ENCODE measurements at places on chromosomes 5 and 9.

DNA sequence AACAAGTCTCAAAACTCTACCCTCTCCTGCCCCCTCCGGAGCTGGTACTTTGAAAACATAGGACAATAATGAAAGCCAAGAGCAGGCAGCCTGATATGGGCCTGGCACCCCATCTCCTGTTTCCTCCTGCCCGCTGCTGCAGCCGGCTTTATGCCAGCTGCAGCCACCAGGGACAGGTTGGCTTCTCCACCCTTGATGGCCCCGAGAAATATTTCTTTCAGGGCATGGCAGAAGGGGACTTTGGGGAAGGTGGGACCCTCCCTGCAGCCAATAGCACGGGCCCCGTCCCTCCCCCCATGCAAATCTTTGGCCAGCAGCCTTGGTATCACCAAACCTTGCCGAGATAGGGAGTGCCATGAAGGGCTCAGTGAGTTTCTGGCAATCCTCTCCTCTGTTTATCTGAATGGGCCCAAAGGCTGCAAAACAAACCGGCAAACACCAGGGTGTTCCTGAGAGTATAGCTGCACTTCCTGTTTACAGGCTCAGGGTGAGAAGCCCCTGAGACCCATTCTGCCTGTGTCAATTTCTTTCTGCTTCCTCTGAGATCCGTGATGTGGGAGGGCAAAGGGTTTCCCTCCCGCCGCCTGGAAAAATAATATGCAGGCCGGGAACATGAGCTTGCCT lies 73.4 kb upstream of the BOD1 start:
- no peak for DNase-seq

DNA sequence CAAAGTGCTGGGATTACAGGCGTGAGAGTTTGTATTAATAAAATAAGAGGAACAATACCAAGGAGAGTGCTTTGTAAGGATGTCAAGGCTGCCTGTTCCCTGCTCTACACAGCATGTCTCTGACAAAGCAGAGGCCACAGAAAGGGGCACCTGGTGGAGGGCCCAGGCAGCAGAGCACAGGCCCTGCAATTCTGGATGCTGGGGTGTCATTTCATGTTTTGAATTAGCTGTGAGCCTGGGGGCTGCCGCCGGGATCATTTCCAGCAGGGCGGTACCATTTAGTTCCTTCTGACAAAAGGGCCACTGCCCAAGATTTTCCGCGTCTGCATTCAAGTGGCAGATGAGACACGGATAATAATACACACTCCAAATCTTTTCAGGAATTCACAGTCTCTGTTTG lies 396.9 kb downstream of the GADD45G start:
- DNase-seq = no peak

- DNase-seq = no peak
Measured at GRCh38 chr5:148398698-148399121, 15.0 kb downstream of the FBXO38 start.

DNA sequence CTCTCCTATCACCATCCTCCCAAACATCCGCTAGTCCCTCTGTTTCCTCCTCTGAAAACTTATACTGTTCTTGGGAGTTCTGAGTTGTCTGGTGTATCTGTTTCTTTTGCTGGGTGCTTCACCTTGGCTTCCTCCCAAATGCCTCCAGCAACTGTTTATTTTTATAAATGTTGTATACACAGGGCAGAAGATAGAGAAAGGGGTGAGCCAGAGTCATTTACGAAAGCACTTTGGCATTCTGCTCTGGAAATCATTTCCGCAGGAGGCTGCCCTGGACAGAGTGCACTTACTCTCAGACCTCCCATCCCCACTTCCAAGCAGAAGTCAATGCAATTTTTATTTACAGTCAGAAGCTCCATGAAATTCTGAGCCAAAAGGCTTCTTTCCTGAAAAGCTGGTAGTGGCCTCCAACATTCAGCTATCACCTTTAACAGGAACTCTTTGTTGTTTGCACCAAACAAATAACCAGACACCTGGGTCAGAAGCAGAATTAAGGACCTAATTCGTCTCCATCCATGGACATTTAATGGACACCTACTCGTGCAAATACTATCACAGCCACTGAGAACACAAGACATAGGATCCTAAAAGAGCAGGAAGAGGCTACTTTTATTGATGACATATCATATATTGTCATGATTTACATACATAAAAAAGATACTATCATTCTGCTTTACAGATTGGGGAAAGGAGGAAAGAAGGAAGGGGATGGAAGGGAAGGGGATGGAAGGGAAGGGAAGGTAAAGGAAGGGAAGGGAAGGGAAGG lies 229.5 kb upstream of the PAPPA start:
- DNase-seq = peak; percentile 61

- no peak for DNase-seq
Measured at GRCh38 chr5:73856997-73857396, 231.0 kb downstream of the ARHGEF28 start.

DNA sequence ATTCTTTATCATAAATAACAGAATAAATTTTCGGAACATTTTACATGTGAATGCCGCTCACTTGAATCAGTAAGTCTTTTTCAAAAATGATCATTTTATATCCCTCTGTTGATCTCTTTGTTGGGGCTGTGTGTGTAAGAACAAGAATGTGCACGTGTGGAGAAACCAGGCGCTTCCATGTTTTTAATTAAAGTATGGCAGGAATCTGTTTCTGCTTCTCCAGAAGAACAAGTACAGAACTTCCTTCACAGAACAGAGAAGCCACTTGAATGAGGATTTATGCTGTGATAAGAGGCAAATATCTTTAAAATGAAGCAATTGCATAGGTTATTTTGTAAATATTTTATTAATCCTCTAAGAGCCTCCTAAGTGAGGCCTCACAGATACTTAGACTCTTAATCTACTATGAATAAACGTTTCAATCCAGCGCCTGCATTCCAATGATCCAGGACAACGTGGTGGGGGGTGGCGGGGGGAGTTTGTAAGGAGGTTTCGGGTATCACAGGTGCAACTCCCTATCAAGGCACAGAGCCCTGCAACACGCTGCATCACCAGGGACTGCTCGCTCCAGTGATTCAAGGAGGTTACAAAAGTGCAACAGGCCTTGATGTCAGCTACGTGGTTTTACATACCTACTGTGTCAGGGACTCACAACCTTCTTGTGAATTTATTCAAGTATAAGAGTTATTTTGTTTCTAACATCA lies 409.2 kb downstream of the BNC2 start:
- no peak for DNase-seq

DNA sequence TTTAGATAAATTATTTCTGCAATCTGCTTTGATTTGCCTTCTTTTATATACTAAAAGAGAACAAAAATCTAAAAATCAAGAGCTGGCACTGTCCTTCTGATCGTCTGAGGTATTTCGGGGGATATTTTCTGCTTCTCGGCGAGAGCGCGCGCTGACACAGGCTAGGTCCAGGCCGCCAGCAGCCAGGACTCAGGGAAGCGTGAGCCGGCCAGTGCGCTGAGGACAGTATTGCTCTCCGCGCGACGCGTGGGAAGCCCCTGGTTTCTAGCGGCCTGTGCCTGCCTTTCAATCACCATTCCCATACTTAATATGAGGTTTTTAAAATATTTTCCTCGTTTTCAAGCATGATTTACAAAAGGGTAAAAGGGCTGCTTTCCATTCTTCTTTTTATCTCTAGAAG lies 307.3 kb upstream of the IRX1 start:
- DNase-seq = no peak

DNA sequence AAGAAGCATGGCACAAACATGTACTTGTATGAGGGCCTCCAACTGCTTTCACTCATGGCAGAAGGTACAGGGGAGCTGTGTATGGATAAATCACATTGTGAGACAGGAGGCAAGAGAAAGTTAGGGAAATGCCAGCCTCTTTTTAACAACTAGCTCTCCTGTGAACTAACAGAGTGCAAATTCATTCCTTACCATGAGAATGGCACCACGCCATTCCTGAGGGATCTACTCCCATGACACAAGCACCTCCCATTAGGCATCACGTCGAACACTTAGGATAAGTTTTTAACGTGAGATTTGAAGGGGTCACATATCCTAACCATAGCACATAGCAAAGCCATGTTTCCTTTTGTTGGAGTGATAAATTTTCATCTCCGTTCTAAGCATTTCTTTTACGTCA lies 747.2 kb upstream of the CHD1 start:
- no peak for DNase-seq

GRCh38 chr5:151956725-151957124 lies 32.1 kb upstream of the GLRA1 start:
- DNase-seq = no peak

DNA sequence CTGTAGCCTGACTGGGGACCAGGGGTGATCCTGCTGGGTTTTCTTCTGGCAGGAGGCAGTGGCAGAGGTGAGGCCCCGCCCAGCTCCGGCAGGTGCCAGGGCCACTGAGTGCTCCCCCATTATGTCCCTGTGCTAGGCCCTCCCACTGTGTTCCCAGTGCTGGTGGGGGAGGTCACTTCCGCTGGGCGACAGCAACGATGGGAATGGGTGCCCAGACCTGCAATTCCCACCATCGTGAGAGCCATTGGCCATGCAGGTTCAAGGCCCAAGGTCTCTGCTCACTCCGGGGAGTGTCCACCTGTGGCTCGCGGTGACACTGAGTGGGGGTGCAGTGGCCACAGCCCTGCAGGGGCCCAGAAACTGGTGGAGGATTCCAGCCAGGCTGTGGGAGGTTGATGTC lies 98.6 kb downstream of the RXRA start:
- no peak for DNase-seq

GRCh38 chr5:80369521-80369920 lies 38.3 kb upstream of the ZFYVE16 start:
- no peak for DNase-seq

DNA sequence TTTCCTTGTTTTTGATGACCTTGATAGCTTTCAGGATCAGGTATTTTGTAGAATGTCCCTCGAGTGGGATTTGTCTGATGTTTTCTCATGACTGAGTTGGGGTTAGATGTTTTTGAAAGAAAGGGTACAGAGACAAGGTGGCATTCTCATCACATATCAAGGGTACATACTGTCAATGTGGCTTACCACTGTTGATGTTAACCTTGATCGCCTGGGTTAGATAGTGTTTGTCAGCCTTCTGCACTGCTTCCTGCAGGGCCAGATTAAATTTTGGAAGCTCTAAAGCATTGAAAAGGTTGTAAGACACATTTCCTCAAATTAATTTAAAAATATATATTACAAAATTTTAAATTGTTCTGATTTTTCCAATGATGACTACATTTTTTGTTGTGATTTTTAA lies 287.4 kb upstream of the ACTBL2 start:
- no peak for DNase-seq

DNA sequence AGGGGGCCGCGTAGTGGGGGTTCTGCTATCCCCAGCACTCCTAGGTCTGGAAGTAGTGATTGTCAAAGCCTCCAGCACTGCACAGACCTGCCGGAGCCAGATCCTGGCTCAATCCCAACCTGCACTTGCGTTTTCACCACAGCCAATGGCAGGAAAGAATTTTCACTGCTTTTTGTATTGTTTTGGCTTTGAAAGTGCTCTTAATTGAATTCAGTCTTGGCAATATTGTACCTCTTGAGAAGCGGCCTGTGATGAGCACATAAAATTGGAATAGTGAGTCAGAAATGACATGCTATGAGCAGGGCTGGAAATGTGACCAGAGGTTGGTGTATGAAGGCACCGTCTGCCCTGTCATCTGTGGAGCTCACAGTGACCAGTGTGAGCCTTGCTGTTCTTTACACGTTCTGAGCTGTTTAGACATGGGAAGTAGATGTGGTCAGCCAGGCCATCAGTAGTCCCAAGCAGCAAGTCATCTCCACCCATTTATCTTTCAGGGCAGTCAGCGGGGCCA lies 41.5 kb downstream of the SECISBP2 start:
- DNase-seq = no peak

DNA sequence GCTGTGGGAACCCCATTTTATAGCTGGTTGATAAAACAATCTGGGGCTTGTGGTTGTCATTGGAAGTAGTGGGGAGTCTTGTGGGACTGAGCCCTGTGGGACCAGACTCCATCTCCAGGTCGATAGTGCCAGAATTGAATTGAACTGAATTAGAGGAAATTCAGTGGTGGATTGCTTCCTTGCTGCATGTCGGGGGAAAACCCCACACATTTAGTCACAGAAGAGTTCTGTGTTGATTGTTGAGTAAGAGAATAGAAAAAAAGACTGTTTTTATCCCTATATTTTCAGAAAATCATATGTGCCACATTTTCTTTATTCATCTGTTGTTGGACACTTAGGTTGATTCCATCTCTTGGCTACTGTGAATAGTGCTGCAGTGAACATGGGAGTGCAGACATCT lies 209.7 kb downstream of the ARHGEF28 start:
- no peak for DNase-seq

DNA sequence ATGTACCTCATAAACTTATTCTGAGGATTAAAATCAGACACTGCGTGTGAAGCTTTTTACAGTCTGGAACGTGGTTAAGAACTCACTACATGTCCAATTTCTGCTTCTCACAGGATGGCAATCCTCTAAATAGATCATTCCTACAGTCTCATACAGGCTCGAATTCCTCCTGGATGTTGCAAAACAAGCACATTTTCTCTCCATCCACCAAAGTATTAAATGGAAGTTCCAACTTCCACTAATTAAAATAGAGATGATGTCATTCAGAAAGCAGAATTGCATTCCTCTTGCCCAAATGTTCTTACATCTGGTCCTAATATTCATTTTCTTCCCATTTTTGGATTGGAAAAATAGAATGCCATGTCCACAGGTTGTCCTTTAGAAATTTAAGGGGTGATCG lies 145.5 kb upstream of the PCA3 start:
- DNase-seq = no peak

GRCh38 chr5:43017428-43017815 lies 22.7 kb downstream of the ANXA2R start:
- no peak for DNase-seq

GRCh38 chr9:95499847-95500246 lies 16.9 kb downstream of the PTCH1 start:
- no peak for DNase-seq

DNA sequence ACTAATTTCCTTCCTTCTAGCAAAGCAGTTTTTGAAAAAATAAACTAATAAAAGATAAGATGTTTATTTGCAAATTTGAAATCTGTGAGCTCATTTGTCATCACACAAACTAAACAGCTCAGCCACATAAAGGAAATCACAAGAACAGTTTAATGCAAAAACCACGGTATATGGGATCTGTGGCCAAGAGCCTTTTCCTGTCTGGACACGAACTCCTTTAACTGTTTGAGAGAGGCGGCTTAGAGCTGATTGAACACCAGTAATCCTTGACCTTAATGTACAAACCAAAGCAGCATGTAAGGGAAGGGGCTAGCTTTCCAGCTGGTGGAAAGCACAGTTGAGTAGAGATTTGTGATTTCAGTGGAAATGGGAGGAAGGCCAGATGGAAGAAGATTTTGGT lies 66.3 kb upstream of the SPINK5 start:
- no peak for DNase-seq

- no peak for DNase-seq
Measured at GRCh38 chr5:56801256-56801655, 14.1 kb upstream of the MAP3K1 start.
